ENCODE measurements at places on chromosomes 5 and 9.
A peak's percentile ranks its signal among the peaks of the same experiment; 100 is the strongest.

DNA sequence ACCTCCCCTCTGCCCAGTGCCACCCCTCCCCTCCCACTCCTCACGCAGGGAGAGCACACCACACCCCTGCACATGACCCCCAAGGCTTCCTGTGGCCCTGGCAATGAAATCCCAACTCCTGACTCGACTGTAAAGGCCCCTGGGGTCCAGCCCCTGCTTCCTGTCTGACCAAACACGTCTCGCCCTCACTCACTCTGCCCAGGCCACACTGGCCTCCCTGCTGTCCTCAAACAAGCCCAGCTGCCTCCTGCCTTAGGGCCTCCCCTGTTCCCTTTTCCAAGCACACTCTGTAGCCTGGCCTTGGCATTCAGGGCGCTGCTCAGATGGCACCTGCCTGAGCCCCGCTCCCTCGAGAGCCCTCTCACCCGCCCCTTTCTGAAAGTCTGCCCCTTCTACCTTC, 42.4 kb downstream of the HK3 start:
- no peak for DNase-seq

DNA sequence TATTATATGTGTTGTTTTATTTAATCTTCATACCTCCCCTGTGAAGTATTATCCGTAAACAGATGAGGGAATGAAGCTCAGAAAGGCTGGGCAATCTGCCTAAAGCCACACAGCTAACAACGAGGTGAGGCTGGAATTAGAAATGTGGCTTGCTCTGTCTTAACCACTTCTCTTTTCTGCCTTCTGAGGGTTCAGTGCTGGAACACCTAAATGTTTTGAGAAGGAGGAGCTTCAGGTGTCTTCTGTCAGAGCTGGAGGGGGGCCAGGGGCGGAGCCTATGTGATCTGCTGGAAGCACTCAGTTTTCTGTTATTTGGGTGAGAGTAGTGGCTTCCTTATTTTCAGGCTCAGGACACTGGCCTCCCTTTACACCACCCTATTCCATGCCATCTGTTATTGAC, 35.0 kb upstream of the ARAP3 start:
- DNase-seq, result peak; percentile 39

GRCh38 chr5:57749396-57749795, 266.8 kb upstream of the ACTBL2 start:
- DNase-seq, result no peak

GRCh38 chr5:51391175-51391574, 7.9 kb downstream of the ISL1 start:
- no peak for DNase-seq

DNA sequence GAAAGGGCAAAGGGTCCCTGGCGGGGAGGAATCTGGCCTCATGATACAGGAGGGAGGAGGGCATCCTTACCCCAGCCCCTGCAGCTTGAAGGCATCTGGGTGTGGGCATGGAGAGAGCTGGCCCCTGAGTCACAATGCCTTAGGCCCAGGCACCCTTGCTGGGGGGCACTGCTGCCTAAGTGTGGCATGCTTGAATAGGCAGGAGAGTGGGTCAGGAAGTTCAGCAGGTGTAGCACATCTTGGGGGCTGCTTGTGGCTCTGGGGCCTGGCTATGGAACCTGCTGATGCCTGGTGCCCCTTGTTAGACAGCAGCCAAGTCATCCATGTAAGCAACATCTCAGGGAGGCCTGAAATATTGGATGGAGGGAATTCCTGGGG, 63.1 kb downstream of the HSPA4 start:
- DNase-seq, result no peak

DNA sequence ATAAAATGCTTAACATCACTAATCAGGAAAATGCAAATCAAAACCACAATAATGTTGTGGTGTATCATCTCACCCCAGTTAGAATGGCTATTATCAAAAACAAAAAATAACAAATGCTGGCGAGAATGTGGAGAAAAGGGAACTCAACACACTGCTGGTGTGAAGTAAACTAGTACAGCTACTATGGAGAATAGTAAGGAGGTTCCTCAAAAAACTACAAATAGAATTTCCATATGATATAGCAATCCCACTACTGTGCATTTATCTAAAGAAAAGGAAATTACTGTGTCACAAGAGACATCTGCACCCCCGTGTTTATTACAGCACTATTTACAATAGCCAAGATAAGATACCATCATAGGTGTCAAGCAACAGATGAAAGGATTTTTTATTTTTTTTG, 214.5 kb upstream of the RASA1 start:
- DNase-seq, result no peak

GRCh38 chr9:115593587-115594091, 475.7 kb upstream of the TNC start:
- DNase-seq, result no peak

DNA sequence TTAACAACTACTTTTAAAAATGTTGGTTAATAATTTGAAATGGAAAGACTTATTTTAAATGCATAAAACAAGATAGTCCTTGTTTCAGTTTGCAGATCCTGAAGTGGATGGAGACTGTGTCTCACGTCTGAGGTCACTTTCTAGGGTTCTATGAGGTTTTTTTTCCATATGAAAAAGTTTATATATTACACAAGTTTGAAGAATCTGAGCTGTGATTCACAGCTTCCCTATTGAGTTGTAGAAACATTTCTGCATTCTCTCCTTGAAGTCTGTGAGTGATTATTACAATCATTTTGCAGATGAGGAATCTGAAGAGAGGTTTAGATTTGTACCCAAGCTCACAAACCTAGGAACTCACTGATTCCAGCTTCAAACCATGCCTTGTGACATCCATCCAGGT, 442.5 kb upstream of the KLF4 start:
- no peak for DNase-seq

- no peak for DNase-seq
Observed at GRCh38 chr9:18720691-18721090, 246.7 kb downstream of the ADAMTSL1 start.

DNA sequence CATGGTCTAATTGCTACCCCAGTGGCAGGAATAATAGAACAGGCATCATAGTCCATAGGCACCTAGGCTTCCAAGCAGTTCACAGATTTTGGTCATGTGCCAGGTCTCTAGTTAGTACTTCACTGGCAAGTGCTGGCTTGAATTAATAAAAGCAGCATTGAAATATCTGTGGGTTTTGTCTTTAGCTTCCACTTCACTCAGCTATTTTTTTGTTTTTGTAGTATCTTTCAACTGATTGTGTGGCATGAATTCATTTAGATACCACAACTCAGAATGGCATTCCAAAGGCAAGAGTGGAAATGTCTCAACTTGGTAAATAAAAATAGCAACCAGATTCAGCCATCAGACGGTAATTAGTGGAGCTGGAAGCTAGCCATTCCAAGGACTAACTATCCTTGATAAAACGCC, 27.9 kb upstream of the ITGA2 start:
- DNase-seq, result no peak

Measured in WTC11 (cell line).